Pancreas (tissue), 10 donors: ENCODE measurements at places on chromosomes 1 and 21. TPM values are rescaled to one million over a fixed set of nuclear protein-coding genes. Genes with fewer than 3 reads are reported as not detected.
A peak's percentile ranks its signal among the peaks of the same experiment; 100 is the strongest.

DNA sequence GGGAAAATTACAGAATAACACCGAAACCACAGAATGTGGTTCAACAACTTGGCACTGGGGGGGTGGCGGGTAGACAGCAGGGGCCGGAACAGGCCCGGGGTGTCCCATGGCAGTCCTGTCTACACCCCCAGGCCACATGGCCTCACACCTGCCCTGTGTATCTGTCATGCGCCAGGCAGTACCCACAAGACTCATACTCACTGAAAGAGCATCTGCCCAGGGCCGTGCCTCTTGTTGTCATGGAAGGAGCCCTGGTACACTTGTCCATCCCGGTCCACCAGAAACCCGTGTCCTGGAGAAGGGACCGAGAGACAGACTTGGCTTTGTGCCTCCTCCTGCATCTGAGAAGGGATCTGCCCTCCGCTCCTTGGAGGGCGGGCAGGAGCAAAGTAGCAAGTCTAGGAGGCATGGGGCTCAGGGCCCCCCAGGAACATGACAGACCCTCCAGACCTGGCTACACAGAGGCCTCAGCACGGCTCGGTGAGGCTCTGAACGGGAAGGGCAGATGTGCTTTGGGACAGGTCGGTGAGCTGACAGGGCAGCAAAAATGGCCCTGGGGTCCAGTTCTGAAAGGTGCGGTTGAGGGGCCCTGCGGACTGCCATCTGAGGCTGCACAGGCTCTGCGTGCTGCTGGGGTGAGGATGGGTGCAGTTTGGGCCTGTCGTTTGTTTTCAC lies 5.6 kb downstream of the MORN1 start:
- H3K27ac ChIP-seq: no peak overlapping the region
- H3K27me3 ChIP-seq: no peaks in the 10 kb centered on the region
- DNase-seq: no peak
- peaks cover 6% of the 10 kb centered on the region for H3K4me1 ChIP-seq
- no peaks in the 10 kb centered on the region for H3K36me3 ChIP-seq

Gene KCNA2
- total RNA-seq: 0.40 TPM

- no peaks in the 10 kb centered on the region for H3K4me1 ChIP-seq
- DNase-seq: no peak
- H3K4me3 ChIP-seq: no peak overlapping the region
- no peak overlapping the region for H3K27ac ChIP-seq
- no peaks in the 10 kb centered on the region for H3K27me3 ChIP-seq
These were observed 124.0 kb downstream of the FAF1 start for GRCh38 chr1:50836117-50836516.

DNA sequence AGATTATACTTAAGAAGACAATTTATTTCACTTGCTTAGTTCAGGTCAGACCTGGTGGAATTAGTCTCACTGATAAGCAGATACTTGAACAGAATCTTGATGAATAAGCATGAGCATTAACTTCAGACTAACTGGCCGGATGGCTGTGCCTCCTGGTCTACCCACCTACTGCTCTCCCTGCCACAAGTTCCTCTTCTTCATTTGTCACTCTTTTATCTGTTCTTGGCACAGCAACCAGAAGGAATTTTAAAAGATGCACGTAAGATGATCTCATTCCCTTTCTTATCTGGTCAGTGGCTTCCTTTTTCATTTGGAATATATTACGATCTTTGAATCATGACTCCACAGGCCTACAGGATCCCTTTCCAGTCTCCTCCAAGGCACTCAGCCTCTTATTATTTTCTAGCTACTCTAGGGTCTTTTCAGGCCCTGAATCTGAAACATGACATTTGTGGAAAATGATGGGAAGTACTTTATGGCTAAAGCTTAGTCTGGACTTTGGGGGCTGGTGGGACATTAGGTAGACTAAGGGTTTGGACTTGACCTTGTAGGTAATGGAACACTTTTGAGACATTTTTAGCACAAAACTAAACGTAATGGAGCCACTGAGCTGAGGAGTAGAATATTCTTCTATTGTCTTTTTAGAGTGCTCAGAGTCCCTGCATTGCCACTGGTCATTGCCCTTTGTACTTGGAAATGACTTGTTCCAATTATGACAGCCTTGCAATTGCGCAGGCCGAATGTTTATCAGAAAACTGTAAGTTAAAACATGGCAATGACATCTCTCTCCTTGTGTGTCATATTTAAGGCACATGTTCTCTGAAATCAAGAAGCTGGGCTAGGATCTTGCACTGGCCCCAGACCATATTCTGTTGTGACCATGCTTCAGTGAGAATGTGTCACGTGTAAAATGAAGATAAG lies 16.0 kb downstream of the ST6GALNAC3 start:
- DNase-seq: no peak
- H3K4me3 ChIP-seq: no peak overlapping the region
- H3K27ac ChIP-seq: no peak overlapping the region
- H3K4me1 ChIP-seq: no peaks in the 10 kb centered on the region

Gene ALX3
- total RNA-seq: not detected

- no peak overlapping the region for H3K4me3 ChIP-seq
- no peaks in the 10 kb centered on the region for H3K36me3 ChIP-seq
- DNase-seq: no peak
- H3K27ac ChIP-seq: no peak overlapping the region
- H3K27me3 ChIP-seq: no peaks in the 10 kb centered on the region
- no peaks in the 10 kb centered on the region for H3K4me1 ChIP-seq
These were observed 63.7 kb upstream of the IGSF5 start for GRCh38 chr21:39681257-39681656.

Gene GSTM5
- total RNA-seq: 0.88 TPM

- no peak for DNase-seq
- H3K27ac ChIP-seq: no peak overlapping the region
- no peak overlapping the region for H3K4me3 ChIP-seq
- no peaks in the 10 kb centered on the region for H3K27me3 ChIP-seq
- no peaks in the 10 kb centered on the region for H3K36me3 ChIP-seq
These were observed 496.6 kb downstream of the DPYD start for GRCh38 chr1:97424209-97424608.

GRCh38 chr1:231315887-231316286 lies 21.8 kb downstream of the EXOC8 start:
- no peak overlapping the region for H3K4me3 ChIP-seq
- DNase-seq: no peak
- H3K4me1 ChIP-seq: no peaks in the 10 kb centered on the region

DNA sequence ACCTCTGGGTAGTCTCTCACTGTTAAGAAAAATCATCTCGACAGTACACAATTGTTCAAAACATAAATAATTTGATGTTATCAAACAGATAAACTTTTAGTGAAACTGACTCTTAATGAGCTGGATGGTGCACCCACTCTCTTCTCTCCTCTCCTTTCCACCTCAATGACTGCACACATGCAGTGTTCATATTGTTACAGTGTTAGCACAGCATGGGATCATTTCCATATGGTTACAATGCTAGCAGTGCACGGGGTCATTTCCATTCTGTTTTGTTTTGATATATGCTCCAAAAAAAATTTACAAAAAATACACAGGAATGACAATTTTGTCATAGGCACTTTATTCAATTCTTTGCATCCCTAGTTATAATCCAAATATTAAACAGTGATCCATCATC lies 26.4 kb upstream of the RNF187 start:
- H3K27me3 ChIP-seq: peaks cover 19% of the 10 kb centered on the region
- H3K36me3 ChIP-seq: no peaks in the 10 kb centered on the region
- peaks cover 9% of the 10 kb centered on the region for H3K4me1 ChIP-seq
- H3K4me3 ChIP-seq: no peak overlapping the region

- no peak overlapping the region for H3K4me3 ChIP-seq
- H3K27ac ChIP-seq: no peak overlapping the region
- DNase-seq: no peak
- no peaks in the 10 kb centered on the region for H3K36me3 ChIP-seq
- H3K27me3 ChIP-seq: no peaks in the 10 kb centered on the region
These were observed 39.9 kb upstream of the TENT5C start for GRCh38 chr1:117565745-117566455.

GRCh38 chr1:160197231-160197630 lies 6.9 kb downstream of the CASQ1 start:
- no peak overlapping the region for H3K27ac ChIP-seq
- H3K4me1 ChIP-seq: no peaks in the 10 kb centered on the region
- no peaks in the 10 kb centered on the region for H3K27me3 ChIP-seq
- H3K36me3 ChIP-seq: no peaks in the 10 kb centered on the region
- H3K4me3 ChIP-seq: no peak overlapping the region
- DNase-seq: no peak

- H3K4me3 ChIP-seq: no peak overlapping the region
- no peak for DNase-seq
- no peaks in the 10 kb centered on the region for H3K27me3 ChIP-seq
- H3K27ac ChIP-seq: peak overlapping the region; percentile 22
- no peaks in the 10 kb centered on the region for H3K4me1 ChIP-seq
These were observed 27.4 kb upstream of the KCNJ15 start for GRCh38 chr21:38229260-38229877.

DNA sequence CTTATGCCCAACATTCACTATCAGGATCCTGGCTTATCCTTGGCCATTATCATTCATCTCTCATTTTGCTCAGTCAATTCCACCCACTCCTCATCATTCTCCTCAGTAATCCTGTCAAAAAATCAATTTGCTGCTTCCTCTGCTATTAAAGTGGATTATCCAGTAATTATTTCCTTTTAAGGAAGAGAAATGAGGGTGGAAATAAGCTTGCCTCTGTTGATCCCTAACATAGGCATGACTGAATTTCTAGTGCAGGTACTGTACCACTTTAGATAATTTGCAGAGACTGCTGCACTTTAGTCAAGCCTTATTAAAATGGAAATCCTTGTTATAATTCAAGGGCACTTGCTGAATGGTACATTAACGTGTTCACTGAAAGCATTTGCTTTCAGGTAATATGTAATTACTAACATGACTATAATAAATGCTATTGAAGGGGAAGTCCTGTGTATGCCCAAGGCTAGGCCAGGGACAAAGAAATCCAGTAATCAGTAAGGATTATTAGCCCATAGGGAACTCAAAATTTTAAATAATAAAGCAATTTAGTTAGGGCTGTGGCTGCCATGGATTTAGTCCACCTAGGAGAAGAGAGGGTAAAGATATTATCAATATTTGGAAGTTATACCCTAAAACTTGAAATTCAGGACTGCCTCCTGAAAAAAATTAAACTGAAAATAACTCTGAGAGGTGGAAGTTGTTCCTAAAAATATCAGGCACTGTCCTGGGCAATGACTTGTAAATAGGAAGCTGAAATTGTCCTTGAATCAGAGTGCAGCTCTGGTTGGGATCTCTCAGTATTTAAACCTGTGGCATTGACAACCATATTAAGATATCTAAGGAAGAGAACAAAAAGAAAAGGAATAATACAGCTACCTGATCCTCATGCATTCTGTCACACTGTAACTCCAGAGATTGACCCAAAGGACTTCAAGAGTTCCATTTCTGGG lies 43.4 kb downstream of the RGS2 start:
- no peaks in the 10 kb centered on the region for H3K27me3 ChIP-seq
- no peak overlapping the region for H3K4me3 ChIP-seq

Gene DISP3
- 0.13 TPM for total RNA-seq

Gene AADACL3
- total RNA-seq: not detected

- H3K36me3 ChIP-seq: peaks cover 2% of the 10 kb centered on the region
- no peak for DNase-seq
These were observed 151.9 kb downstream of the CASZ1 start for GRCh38 chr1:10644307-10645128.
